Activated B cell treated with CpG ODN at 0.5 μM for 24 hours (primary cell): ENCODE measurements at places on chromosomes 1 and 21. TPM values are rescaled to one million over a fixed set of nuclear protein-coding genes. Genes with fewer than 3 reads are reported as not detected.

- no peaks in the 10 kb centered on the region for H3K27me3 ChIP-seq
- DNase-seq = no peak
- no peaks in the 10 kb centered on the region for H3K4me1 ChIP-seq
- no peak overlapping the region for H3K4me3 ChIP-seq
Measured at GRCh38 chr21:19228226-19228625, 824.6 kb upstream of the TMPRSS15 start.

PFKL gene
- total RNA-seq = 167 and 174 TPM in 2 replicates

DNA sequence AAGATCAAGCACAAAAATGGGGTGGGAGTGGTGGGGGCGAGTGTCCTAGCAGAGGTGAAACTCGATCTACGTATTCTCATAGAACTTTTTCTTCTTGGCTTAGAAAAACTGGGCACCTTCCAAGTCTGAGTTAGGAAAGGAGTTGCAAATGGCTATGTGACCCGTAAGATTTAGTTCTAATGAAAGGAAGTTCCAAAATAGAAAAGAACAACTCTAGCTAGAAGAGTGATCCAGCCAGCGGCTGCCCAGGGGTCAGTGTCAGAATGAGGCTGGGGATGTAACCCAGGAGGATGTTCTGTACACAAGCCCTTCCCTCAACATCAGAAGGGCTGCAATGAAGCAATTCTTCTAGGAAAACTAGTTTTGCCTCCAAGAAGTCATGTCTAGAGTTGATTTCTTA lies 5.2 kb downstream of the MTARC1 start:
- no peak overlapping the region for H3K4me3 ChIP-seq
- H3K27me3 ChIP-seq = peaks cover 7% of the 10 kb centered on the region
- peaks cover 2% of the 10 kb centered on the region for H3K4me1 ChIP-seq
- no peak for DNase-seq
- no peak overlapping the region for H3K27ac ChIP-seq

- no peaks in the 10 kb centered on the region for H3K4me1 ChIP-seq
- DNase-seq = no peak
Measured at GRCh38 chr1:211648980-211649934, 26.2 kb downstream of the NEK2 start.
